Stimulated activated CD4-positive, alpha-beta T cell treated with anti-CD3 and anti-CD28 coated beads, TNF-alpha, amount 100 ng/mL, for 48 hours (primary cell): ENCODE measurements at places on chromosomes 3 and 15.

DNA sequence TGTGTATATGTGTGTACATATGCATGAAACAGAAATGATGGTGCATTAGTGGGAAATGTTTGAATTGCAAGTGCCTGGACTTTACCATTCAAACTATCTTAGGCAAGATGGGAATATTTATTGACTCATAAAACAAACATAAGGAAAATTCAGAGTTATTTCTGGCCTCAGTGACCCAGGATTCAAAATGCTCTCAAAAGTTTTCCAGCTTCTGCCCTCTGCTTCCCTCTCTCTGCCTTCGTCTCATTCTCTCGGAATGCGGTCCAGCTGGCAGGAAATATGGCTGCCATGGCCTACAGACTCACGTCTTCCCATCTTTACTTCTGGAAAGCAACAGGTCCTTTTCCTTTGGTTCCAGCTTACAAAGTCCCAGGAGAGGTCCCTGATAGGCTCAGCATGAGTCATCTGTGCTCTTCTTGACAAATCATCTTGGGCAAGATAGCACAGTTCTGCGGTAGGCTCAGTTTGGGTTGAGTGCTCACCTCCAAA is 8.7 kb upstream of the ZNF774 start:
- DNase-seq = no peak

- DNase-seq = no peak
Observed at GRCh38 chr3:178184833-178185232, 351.4 kb upstream of the KCNMB2 start.

- DNase-seq = no peak
Observed at GRCh38 chr3:188187053-188187452, 33.1 kb downstream of the LPP start.

DNA sequence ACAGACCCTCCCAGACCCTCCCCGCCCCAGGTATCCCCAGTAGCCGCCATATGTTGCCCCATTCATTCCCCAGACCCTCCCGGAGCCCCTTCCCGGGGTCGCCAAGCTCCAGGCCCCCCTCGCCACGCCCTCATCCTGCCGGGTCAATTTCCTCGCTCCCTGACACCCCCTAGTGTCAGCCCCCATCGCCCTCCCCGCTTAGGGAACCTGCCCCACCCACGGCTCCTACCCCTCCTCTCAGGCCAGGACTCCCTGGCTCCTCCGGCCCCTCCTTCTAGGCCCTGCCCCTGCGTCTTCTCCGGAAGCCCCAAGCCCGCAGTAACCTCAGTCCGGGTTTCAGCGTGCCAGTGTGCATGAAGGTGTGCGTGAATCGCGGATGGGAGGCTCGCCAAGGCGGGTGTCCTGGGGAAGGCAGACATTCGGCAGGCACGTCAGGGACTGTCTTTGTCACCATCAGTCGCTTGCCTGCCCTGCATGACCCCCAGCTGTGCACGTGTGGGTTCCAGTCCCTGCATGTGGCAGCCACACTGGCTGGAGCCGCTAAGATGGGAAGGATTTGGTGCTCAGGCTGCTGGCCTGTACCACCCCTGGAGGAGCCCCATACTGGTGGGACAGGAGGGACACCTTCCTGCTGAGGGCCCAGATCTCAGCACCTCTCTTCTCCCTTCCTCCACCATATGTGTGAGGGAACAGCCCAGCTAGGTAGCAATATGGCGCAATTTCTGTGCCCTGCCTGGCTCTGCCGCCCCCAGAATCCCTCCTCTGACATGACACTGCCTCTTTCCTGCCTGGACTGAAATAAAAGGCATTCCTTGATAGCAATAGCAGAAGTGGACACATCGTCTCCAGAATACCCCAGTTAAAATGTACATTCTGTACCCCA is 693 bp downstream of the DISP2 start:
- DNase-seq = no peak

GRCh38 chr15:56467616-56468015 is 2.7 kb upstream of the MNS1 start:
- no peak for DNase-seq

GRCh38 chr3:136390574-136390973 is 140.4 kb downstream of the PCCB start:
- no peak for DNase-seq

DNA sequence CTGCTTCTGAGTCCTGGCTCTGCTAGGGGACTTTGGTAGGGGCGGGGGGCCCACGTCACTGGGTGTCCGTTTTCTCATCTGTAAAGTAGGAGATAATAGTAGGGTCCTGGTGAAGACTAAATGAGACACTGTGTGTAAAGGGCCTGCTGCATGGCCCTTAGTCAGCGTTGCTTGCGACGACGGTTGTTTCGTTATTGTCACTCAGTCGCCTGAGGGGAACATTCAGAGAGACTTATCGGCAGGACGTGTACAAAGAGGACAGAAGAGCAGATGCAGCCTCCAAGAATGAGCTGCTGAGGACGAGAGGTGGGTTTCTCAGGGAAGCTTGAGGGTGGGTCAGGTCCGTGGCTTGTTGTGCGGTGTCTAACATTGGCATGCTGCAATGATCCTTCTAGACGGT is 52.9 kb upstream of the MEX3B start:
- no peak for DNase-seq

DNA sequence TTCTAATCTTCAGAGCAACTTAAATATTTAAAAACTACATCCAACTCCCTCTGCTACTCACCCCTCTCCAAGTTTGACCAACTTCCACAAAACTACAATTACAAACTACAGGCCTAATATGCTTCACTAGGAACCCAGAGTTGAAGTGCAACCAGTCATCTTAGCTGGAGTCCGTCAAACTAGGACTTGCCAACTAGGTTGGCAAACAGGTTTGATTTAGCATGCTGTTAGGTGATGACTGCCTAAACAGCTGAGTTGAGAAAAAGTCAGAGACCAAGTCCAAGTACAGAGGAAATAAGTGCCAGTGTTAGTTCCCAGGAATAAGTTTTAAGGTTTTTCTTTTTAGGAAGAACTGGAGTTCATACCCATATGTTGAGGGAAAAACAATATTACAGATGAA is 1109.0 kb downstream of the TUSC7 start:
- no peak for DNase-seq
